ENCODE measurements at places on chromosomes 2 and 18. TPM values are rescaled to one million over a fixed set of nuclear protein-coding genes. Genes with fewer than 3 reads are reported as not detected.

CBLN2 gene
- total RNA-seq = 0.12 TPM

ADD2 gene
- 30.8 TPM for total RNA-seq

RAB17 gene
- 0.32 TPM for total RNA-seq

CERKL gene
- 0.19 TPM for total RNA-seq

PNKD gene
- 65.0 TPM for total RNA-seq

CHRNG gene
- not detected for total RNA-seq

ANKRD44 gene
- total RNA-seq = 4.9 TPM

SERPINB3 gene
- total RNA-seq = 0.06 TPM

FBXO48 gene
- 0.60 TPM for total RNA-seq

PTPN18 gene
- total RNA-seq = 33.3 TPM

EML6 gene
- 1.2 TPM for total RNA-seq

GIGYF2 gene
- 24.5 TPM for total RNA-seq

C2orf72 gene
- total RNA-seq = 7.8 TPM

CCDC74B gene
- 5.1 TPM for total RNA-seq

DAW1 gene
- 2.3 TPM for total RNA-seq

RTP5 gene
- not detected for total RNA-seq

SERPINB12 gene
- total RNA-seq = not detected

BOLL gene
- total RNA-seq = not detected

TMEM247 gene
- not detected for total RNA-seq

SLC4A5 gene
- total RNA-seq = 0.34 TPM

MDH1B gene
- 1.4 TPM for total RNA-seq

DYSF gene
- 0.75 TPM for total RNA-seq

MC5R gene
- total RNA-seq = not detected

RTTN gene
- 4.0 TPM for total RNA-seq

DIPK1C gene
- total RNA-seq = not detected

IWS1 gene
- total RNA-seq = 44.6 TPM
